ENCODE measurements at places on chromosomes 13 and 19.
A peak's percentile ranks its signal among the peaks of the same experiment; 100 is the strongest.

- DNase-seq = no peak
Measured at GRCh38 chr13:100523981-100524386, 64.6 kb downstream of the GGACT start.

DNA sequence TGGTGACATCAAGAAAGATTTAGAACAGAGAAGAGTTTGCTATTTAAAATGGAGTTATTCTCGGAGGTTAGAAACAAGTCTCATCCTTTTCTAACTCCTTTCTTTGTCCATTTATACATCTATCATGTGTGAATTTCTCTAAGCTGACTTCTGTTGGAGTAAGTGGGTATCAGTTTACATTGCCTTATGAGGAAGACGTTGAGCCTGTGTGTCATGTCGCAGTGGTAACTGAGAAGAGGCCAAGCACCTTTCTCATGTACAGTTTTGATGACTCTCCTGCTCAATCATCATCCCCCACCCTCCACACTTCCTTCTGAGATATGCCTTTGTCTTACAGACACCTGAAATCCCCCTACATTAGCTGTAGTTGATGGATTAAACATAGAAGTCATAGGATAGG, 624.8 kb downstream of the LIG4 start:
- DNase-seq = no peak

DNA sequence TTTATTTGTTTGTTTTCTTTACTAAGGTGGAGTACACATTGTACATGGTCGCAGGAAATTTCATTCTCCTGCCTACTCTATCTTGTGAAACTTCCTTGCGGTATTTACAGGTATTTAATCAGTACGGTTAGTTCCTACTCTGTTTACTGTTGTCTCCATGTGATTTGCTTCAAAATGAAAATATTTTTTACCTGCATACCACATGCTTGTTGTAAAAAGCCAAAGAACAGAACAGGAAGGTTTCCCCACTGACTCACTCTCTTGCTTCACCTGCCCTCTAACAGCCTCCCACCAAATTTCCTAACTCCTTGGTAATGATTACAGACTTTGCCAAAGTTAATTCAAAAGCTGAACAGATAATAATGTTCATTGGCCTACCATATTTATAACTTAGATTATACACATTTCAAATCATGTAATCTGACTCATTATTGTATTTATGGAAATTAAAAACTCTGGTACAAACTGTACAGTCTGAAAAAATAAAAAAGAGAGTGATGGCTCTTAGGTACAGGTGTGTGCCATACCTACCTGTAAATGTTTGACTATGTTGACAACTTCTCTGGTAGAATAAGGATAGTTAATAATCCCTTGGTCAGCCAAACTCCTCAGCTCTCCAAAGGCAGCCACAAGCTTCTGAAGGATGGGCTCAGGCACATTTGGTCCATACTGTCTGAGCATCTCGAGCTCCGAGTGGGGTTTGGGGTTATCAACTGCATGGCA, 239.9 kb downstream of the VWA8 start:
- no peak for DNase-seq

DNA sequence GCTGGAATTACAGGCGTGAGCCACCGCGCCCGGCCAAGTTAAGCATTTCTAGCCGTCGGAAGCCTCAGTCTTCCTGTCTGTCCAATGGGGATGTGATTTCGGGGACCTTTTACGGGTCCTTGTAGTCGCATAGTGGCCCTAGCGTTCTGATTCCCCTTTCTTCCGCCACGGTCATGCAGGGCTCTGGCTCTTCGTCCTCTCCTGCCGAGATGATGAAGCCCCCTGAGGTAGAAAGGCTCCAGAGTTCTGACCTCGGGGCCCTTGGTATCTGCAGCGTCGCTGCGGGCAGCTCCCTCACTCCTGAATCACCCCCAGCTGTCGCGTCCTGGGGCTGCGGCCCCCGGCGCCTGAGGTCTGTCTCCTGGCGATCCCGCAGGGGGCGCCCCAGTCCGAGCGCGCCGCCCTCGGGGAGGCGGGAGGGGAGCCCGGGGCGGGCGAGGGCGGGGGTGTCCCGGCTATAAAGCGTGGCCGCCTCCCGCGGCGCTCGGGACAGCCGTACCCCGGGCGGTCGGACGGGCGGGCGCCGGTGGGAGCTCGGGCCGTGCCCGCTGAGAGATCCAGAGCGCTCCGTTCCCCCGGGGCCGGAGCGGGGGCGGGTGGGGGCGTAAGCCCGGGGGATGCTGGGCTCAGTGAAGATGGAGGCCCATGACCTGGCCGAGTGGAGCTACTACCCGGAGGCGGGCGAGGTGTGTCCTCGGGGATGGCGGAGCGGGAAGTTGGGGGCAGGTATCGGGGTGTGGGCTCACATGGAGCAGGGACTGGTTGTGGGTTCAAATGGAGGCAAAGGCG, at the start of gene FOXA3:
Gene FOXA3 (plus strand): TSS at position 487 of the 789 bp plus-strand sequence. CDS start 131 bp downstream, at position 618.
- no peak for DNase-seq

GRCh38 chr13:63501702-63502101, 2086.1 kb upstream of the PCDH20 start:
- DNase-seq = no peak

DNA sequence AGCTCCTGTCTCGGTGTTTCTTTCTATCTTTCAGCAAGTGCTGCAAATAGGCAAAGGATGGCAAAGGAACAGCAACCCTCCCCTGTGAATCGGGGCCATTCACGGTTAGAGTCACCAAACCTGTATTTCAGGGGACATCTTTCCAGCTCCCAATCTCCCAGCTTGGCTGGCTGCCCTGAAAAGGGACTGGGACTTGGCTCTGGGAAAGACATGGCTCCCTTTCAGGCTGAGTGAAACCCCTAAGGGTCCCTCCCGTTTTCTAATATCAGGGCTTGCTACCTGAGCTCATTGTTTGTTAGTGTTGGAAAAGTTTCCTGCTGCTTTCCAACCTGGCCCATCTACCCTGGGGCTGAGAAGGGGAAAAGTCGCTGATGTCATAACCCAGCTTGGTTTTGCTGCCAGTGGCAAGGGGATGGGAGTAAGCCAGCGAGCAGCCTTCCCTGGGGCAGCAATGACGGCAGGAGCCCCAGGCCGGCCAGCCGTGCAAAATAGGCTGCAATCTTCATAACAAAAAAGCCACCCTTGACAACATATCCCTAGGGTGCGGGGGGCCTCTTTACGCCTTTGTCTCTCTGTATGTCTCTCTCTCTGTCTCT, 29.9 kb downstream of the SERP2 start:
- DNase-seq = peak; percentile 12

DNA sequence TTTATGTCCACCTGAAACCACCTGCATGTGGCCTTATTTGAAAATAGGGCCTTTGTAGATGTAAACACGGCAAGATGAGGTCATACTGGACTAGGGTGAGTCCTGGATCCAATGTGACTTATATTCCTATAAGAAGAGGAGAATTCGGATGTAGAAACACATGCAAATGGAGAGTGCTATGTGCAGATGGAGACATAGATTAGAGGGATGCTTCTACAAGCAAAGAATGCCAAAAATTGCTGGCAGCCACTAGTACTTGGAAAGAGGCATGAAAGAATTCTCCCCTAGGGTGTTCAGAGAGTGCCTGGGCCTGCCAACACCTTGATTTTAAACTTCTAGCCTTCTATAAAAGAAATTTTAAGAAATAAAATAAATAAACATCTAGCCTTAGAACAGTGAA, 226.1 kb downstream of the RFC3 start:
- DNase-seq = no peak

DNA sequence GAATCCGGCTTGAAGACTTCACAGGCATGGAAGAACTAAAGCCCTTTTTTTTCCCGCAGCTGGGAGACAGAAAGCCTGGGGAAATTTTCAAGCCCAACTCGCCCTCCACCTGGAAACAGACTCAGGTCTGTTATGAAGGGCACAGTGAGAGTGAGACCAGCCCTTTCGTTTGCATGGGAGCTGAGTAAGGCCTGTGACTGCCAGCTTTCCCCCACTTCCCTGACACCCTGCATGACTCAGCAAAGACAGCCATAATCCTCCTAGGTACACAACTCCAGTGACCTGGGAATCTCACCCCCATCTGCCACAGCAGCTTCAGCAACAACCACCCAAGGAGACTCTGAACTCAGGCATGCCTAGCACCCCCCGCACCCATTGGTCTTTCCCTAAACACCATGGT, 87.6 kb upstream of the ZNF91 start:
- DNase-seq = no peak

- DNase-seq = no peak
Measured at GRCh38 chr13:109704771-109705635, 81.4 kb downstream of the IRS2 start.

DNA sequence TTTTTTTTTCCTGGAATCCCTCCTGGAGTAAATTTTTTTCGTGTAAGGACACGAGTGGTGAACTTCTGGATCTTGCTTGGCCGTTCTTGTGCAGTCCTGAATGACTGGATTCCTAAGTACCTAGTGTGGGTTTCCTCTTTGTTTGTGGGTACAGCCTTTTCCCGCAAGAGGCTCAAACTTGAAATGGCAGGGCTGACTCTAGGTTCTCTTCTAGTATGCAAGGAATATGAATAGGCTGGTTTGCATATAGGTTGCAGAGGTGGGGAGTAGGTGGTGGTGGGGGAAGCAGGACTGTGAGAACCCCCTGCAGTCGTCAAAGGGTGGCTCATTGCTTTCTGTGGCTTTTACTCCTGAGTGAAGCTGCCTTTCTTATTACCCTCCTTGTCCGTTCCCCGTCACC, 13.6 kb downstream of the UBAC2 start:
- no peak for DNase-seq

- no peak for DNase-seq
Measured at GRCh38 chr19:38358071-38358470, 16.3 kb upstream of the PSMD8 start.

DNA sequence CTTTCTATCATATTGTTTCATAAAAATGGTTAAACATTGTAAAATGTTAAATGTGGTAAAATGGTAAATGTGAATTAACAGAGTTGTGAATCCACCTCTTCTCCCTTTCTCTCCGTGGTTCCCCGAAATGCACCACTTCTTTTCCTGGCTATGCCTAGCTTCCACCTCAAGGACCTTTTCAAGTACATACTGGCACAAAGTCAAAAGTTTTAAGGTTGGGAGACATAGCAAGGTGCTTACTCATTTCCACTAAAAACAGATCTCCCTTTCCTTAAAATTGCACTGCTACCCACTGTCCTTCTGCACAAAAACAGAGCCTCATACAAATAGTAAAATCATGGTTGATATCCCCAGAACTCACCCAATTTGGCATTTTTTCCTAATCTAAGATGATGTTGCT, 558.2 kb downstream of the SLITRK6 start:
- no peak for DNase-seq

DNA sequence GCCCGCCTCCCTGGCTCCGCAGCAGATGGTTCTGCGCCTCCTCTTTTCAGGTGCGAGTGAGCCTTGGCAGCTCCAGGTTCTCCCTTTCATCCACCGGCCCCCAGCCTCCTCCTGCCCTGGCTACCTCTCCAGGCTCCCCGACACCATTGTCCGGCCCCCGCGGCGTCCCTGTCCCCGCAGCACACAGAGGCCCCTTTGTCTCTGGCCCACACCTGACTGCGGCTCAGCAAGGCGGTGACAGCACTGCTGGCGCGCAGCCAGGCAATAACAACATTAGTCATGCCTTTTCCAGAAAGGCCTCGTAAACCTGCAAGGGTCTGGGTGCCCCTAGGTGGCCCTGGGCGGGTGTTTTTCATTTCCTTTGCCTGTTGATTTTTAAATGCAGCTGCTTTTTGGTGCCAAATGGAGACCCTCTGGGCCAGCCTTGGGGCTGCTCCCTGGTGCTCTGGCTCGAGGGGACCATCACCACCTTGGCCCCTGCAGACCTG, 73.2 kb upstream of the MEDAG start:
- no peak for DNase-seq

GRCh38 chr19:29421196-29421545, 104.6 kb upstream of the VSTM2B start:
- no peak for DNase-seq

- DNase-seq = no peak
Measured at GRCh38 chr13:91162589-91162988, 184.9 kb upstream of the MIR17HG start.

- no peak for DNase-seq
Measured at GRCh38 chr13:111280681-111281585, 39.5 kb upstream of the TEX29 start.

- DNase-seq = peak; percentile 98
Measured at GRCh38 chr19:1507763-1508506, 4.9 kb downstream of the ADAMTSL5 start.

- no peak for DNase-seq
Measured at GRCh38 chr19:51600940-51601580, 29.1 kb downstream of the SIGLEC5 start.

GRCh38 chr19:44883922-44884321, 7.1 kb upstream of the TOMM40 start:
- DNase-seq = no peak

DNA sequence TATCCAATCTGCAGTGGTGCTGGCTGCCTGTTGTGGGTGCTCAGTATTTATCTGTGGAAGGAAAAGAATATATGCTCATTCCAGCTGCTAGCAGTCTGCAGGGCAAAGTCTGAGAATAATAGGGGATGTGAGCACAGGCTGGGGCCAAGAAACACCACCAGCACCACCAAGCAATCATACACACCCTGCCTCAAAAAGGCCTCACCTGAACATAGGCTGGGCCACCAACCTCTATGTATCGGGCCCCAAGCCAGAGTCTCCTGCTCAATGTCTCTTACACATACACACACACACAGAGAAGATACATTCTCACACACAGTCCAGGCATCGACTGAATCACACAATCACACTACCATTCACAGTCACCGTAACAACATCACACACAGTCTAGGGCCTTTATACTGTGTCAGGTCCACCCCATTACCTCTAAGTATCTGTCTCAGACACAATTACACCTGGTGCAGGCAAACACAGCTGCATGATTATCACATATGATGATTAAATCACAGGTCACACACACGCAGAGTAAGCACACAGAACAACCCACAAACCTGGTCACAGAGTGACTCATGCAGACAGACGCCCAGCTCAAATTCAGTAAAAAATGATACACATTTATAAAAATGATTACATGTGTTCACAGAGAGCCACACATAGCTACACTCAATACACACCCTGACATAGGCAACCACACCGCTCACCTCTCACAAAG, 1.3 kb upstream of the ZSCAN22 start:
- no peak for DNase-seq

- no peak for DNase-seq
Measured at GRCh38 chr13:21889651-21890050, 218.8 kb downstream of the FGF9 start.

DNA sequence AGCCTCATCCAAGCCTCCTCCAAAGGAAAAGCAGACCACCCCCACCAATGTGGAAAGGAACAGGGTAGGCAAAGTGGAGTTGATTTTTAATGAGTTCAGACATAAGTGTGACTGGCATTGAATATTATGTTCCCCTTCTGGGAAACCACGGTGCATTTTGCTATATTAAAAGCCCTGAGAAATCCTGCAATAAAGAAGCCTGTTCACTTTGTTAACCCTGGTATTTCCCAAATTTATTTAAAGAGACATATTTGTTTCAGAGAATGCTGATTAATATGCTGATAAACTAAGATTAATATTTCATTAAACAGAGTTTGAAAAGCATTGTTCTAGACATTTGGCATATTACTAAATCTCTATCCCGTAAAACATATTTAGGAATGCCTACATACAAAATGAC, 151.4 kb downstream of the FGF14 start:
- DNase-seq = no peak

Measured in NCI-H446 (cell line).